Stimulated activated CD4-positive, alpha-beta T cell treated with anti-CD3 and anti-CD28 coated beads, Interleukin-4, amount 100 ng/mL, for 24 hours (primary cell): ENCODE measurements at places on chromosomes 2 and 18.

DNA sequence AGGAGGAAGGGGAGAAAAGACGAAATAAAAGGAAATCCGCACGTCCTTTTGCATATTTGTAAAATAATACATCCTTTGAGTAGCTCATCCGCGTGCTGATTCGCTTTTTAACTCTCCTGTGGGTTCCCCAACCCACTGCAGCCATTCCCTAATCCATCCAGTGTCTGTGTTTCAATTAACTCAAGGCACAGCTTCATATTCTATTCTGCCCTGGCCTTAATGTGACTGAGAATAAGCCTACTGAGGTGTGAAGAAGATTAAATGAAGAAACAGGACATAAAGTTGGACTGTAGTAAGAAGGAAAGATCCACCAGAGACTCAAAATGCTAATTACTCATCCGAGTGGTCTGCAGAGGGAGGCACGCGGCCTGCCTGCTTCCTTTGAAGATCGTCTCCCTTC is 161.4 kb upstream of the SH3BP4 start:
- DNase-seq = no peak

GRCh38 chr18:49547701-49548100 is 14.2 kb upstream of the LIPG start:
- DNase-seq = no peak

- DNase-seq = no peak
These were observed 72.5 kb downstream of the SCG2 start for GRCh38 chr2:223529696-223530095.

- no peak for DNase-seq
These were observed 5.4 kb upstream of the STAT1 start for GRCh38 chr2:191019376-191019775.

DNA sequence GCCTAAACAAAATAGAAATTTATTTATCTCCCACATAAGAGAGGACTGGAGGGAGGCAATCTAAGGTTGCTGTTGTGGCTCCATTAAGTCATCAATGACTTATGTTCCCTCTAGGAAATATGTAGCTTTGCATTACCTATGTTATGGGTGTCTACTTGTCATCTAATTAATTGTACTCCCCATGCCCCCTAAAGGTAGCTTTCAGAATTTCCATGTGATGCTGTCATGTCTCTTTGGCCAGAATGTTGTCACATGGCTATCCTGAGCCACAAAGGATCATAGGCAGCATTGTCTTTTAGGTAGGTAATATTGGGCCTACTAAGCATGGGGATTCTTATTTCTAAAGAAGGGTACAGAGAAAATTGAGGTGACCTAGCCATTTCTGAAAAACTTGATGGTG is 935.6 kb upstream of the FANCL start:
- no peak for DNase-seq
